ENCODE measurements at places on chromosomes 13 and 19.

DNA sequence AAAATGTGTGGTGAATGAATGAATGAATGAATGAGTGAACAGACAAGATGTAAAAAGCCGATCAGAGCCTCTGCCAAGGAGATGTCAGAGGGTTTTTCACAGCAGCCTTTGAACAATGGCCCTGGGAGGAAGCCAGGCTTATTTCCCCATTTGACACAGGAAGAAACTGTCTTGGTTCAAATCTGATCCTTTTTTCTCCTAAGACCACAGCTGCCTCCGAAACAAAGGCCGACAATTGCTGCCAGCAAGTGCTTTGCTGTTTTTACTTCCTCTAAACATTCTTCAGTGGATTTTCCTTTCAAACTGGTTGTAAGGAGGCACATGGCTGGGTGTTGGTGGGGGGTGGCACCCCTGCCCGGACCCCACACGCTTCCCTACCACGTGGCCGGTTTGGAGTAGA lies 44.2 kb upstream of the HOMER3 start:
- no peak for DNase-seq

- DNase-seq, result no peak
Observed at GRCh38 chr19:10286803-10287737, at the start of gene ICAM4. ICAM4 (plus strand) TSS chr19:10286955; CDS start chr19:10287013, 58 bp downstream.

DNA sequence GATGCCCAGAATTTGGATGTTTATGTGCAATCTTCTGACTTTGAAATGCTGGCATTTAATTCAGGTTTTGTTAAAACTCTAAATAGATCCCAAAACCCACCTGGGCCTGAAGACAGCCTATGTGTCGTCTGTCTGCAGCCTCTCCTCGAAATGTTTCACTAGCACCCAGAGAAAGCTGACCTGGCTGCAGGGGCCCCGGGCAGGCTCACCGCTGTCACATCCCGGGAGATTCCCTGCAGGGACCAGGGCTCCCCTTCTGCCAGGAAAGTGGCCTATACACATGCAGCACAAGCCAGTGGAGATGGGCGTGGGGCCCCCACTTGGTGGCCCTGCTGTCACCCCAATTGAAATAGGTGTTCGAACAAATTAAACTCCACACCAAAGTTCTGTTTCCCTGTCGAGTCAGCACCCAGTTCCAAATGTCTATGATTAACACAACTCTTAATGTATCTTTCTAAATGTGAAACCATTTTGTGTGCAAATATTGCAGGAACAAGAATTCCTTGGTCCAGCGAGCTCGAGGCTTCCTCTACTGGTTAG lies 145.8 kb upstream of the ZNF507 start:
- no peak for DNase-seq

- no peak for DNase-seq
Observed at GRCh38 chr13:110373617-110374016, 66.5 kb downstream of the COL4A2 start.

DNA sequence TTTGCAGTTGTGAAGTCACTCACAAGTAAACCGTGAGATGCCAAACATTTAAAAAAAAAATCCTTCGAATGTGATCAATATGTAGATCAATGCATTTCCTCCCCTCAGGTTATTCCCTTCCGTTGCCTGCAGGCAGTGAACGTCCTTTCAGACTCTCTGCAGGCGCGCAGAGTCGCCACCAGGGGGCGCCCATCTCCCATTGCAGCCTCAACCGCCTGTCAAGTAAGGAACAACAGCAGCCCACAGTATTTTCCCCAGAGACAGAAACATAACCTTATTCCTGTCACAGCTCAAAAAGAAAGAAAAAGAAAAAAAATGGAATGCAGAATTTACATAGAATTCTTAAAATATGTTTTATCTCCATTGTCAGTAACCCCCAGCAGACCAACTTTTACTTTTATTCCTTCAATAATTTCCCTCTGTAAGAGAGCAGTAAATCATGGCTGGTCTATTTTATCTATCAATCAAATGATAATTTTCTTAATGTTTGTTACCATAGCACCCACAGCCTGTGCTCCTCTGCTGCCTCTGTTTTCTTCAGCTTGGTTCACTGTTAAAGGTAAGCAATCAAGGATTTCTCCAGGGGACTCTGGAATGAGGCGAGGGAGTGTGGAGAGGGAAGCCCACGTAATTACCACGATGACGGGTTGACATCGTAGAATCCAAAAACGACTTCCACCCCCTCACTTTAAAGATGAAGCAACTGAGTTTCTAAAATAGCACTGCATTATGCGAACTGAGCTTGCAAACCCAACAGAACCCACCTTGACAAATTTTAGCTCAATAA lies 637.6 kb upstream of the ARGLU1 start:
- peak; percentile 25 for DNase-seq

DNA sequence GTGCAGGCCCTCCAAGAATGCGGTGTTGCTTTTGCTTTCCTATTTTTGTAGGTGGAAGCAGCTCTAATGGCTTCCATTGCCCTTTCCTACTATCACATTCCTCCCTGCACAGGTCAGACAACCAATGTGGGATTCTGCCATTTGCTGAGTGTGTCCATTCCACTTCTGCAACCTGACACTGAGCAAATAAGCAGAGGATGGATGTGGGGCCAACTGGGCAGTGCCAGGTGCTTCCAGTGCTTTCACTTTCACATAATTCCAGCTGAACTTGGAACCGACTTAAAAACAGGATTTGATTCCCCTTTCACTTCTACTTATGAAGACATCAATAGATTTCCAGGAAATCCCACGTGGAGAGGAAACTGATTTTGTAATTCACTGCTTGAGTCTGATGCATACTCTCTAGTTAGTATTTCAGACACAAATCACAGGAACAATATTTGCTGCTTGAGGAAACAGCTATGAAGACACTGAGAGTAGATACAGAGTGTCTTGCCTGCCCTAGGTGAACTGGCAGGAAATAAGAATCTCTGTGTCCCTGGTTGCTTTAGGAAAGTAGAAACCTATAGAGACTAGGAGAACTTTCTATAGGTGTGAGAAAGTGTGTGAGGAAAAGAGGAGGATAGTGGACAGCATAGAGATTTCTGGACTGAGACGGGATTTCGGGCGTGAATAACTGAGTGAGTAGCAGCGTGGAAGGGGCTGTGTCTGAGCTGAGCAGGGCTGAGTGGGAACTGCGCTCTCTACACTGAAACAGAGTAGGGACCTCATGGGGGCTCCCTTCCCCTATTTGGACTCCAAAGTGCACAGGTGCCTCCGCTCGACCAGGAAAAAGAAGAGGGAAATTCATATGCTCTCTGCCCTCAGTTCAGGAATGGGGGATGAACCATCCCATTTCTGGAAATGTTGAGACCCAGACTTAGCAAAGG lies 22.5 kb downstream of the LGALS16 start:
- no peak for DNase-seq

GRCh38 chr13:51683597-51683996 lies 99.3 kb downstream of the WDFY2 start:
- DNase-seq, result no peak

DNA sequence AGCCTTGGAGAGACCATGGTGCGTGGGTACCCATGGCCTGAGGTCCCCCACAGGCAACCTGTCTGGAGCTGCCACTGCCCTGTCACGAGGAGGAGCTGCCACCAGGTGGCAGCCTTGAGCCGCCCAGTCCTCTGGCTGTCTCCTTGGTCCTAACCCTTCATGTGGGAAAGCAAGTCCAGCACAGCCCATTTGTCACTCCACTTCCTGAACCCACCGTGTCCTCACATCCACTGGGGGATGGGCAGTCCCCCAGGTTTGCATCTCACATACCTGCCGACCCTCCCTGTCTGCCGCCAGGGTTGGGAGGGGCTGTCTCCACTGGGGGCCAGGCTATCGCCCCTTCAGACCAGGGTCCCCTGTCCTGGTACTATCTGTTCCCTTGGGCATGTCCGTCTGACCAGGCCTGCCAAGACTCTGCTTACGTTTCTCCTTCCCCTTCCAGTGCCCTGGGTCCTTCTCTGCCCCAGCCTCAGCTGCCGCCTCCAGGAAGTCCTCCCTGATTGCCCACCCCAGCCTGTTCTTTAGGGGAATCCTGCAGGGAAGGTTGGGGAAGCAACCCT lies 4.5 kb downstream of the FAM174C start:
- DNase-seq, result peak; percentile 57

GRCh38 chr13:67961331-67961730 lies 731.2 kb upstream of the PCDH9 start:
- no peak for DNase-seq

DNA sequence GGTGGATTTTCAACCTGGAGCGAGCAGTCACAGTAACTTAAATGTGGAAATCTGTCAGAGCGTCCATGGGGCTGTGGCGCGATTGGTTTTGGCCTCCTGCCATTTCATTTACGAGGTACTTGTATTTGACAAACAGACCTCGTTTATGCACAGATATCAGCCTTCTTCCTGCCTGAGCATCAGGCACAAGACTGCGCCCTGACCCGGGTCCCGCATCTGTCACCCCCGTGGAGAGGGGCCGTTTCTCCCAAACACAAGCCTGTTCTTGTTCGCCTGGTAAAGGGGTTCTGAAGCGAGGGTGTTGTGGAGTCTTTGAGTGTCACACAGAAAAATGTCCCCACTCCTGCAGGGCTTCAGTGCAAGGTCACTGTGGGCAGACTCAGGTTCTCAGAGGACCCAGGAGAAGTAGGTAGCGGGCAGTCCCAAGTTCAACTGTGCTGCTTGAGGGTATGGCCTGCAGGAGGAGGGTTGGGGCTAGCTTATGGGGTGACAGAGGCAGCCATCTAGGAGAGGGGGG lies 202.3 kb downstream of the URI1 start:
- no peak for DNase-seq

GRCh38 chr13:49855930-49856329 lies 63.4 kb upstream of the KPNA3 start:
- DNase-seq, result no peak

- DNase-seq, result no peak
Observed at GRCh38 chr19:46670813-46671212, 9.8 kb upstream of the DACT3 start.

GRCh38 chr19:694481-695351 lies 536 bp downstream of the PRSS57 start:
- no peak for DNase-seq

- no peak for DNase-seq
Observed at GRCh38 chr19:3057275-3057714, 5.0 kb downstream of the TLE5 start.

- no peak for DNase-seq
Observed at GRCh38 chr13:59755632-59756290, 408.0 kb downstream of the DIAPH3 start.

DNA sequence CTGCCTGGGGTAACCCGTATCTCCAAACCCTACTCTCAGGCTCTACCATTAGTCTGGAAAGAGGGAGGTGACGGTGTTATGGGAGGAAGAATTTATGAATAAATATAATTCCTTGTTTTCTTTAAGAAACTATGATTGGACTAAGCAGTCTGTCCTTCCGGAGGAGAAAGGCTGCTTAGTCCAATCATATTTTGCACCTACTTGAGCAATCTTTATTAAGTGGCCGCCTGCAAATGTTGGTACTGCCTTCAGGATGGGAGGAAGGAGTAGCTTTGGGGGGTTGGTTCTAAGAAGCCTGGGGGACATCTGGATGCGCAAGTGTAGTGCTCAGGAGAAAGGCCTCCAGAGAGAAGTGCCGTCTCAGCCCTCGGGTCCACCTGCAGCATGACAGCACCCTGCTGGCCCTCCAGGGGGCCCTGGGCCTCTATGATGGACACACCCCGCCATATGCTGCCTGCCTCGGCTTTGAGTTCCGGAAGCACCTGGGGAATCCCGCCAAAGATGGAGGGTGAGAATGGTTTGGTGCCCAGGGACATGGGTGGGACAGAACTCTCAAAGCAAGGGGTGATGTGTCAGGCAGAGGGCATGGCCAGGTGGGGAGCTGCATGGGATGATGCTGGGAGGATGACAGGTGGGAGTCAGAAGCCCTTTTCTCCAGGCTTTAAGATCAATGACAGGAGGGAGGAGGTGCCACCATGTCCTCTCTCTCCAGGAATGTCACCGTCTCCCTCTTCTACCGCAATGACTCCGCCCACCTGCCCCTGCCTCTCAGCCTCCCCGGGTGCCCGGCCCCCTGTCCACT lies 4.1 kb downstream of the ACP4 start:
- DNase-seq, result no peak

- no peak for DNase-seq
Observed at GRCh38 chr13:112443191-112443994, 67.2 kb downstream of the SPACA7 start.

DNA sequence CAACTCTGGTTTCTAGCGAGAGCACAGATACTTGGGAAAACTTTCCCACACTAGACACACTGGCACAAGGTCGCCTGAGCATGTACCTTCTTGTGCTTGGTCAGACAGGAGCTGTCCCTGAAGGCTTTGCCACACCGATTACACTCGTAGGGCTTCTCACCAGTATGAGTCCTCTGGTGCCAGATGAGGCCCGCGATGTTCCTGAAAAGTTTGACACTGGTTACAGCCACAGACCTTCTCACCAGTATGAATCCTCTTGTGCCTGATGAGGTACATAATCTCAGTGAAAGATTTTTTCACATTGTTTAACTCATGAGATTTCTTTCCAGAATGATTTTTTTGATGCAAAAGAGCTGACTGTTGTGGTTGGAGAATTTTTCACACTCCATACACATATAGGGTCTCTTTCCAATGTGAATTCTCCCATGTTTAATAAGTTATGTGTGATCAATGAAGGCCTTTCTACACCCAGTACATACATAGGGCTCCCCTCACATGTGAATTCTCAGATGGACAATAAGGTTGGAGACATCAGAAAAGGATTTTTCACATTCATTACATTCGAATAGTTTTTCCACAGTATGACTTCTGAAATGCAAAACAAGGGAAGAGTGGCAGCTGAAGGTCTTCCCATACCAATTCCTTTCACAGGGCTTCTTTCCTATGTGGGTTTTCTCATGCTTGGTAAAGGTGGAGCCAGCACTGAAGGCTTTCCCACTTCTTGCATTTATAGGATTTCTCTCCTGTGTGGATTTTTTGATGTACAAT lies 9.9 kb upstream of the ZSCAN18 start:
- DNase-seq, result no peak
